Activated naive CD8-positive, alpha-beta T cell treated with anti-CD3 and anti-CD28 coated beads, Interleukin-2, amount 10 ng/mL, durations not matched to agents 7 days and 5 days (primary cell): ENCODE measurements at places on chromosomes 2 and 18.

GRCh38 chr18:11310476-11311086 is 161.2 kb upstream of the PIEZO2 start:
- no peak overlapping the region for H3K4me3 ChIP-seq
- H3K4me1 ChIP-seq: peaks cover 1% of the 10 kb centered on the region
- no peak overlapping the region for H3K27ac ChIP-seq
- H3K27me3 ChIP-seq: no peaks in the 10 kb centered on the region

DNA sequence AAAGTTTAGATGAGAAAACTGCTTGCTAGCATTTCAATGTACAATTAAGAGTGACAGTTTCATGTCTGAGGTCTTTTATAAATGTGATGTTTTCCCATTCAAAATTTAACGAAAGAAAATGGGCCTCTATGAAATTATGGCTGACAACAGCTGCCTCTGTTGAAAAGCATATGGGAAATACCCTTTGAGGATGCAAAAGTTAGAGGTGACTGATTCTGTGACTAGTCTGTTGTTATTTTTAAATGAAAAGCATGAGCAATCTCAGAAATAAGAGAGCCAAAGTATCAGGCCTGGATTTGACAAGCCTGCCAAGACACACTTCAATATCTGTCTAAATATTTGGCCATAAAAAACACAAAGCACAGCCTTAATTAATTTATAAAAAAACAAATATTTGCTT is 580.8 kb downstream of the ERBB4 start:
- H3K36me3 ChIP-seq: no peaks in the 10 kb centered on the region
- DNase-seq: no peak
- H3K4me1 ChIP-seq: no peaks in the 10 kb centered on the region
- H3K27me3 ChIP-seq: no peaks in the 10 kb centered on the region
- no peak overlapping the region for H3K4me3 ChIP-seq

DNA sequence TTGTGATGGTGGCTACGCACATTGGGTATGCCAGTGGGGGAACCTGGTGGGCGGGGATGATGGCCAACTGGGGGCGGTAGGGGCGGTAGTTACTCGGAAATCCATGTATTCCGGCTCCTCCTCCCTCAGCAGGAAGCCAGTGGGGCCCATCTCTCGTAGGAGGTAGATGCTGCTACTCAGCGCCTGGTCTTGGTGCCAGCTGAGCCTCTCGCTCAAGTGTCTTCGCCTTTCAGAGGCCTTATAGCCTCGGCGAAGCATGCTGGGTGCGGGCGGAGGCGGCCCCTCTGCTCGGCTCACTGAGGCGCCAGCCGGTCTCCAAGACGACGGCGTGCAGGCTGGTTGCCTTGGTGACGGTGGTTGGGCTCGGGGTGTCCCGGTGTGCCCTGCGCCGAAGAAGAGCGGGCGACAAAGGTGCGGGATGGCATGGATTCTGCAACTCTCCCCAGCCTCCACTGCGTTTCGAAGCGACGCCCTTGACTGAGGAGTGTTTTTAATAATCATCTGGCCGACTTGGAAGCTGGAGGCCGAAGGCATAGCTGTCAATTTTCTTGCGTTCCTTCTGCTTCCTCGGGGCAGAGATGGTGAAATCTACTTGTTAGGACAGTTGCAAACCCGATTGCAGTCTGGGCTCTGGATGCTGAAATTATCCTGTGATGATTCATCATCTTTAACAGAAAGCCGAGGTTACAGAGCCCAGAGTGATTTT is at the start of gene ZSWIM2:
ZSWIM2 (minus strand) TSS at position 298 of the 706 bp plus-strand sequence; CDS start at position 258, 40 bp downstream.
- H3K27me3 ChIP-seq: peaks cover 30% of the 10 kb centered on the region
- H3K4me1 ChIP-seq: peaks cover 3% of the 10 kb centered on the region
- H3K27ac ChIP-seq: no peak within 1 kb of the TSS
- DNase-seq: peak; percentile 45
- H3K4me3 ChIP-seq: peak within 1 kb of the TSS; percentile 16

- no peak overlapping the region for H3K4me3 ChIP-seq
- no peak overlapping the region for H3K27ac ChIP-seq
- peaks cover 10% of the 10 kb centered on the region for H3K4me1 ChIP-seq
Observed at GRCh38 chr2:25222477-25223121, 54.2 kb upstream of the POMC start.

DNA sequence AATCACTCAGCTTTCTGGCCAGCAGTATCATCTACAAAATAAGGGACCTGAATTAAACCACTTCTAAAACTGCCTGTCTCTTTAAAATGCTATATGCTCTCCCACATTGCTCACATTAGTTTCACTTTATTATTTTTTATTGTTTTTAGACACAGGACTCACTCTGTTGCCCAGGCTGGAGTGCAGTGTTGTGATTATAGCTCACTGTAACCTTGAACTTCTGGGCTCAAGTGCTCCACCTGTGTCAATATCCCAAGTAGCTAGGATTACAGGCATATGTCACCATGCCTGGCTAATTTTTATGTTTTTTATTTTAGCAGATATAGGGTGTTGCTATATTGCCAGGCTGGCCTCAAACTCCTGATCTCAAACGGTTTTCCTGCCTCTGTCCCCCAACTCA is 591.3 kb upstream of the ZNF804A start:
- no peaks in the 10 kb centered on the region for H3K36me3 ChIP-seq
- no peak overlapping the region for H3K4me3 ChIP-seq
- no peaks in the 10 kb centered on the region for H3K4me1 ChIP-seq
- no peak overlapping the region for H3K27ac ChIP-seq
- DNase-seq: no peak

GRCh38 chr2:164754157-164755093 is 87.2 kb downstream of the COBLL1 start:
- H3K4me1 ChIP-seq: no peaks in the 10 kb centered on the region
- H3K36me3 ChIP-seq: no peaks in the 10 kb centered on the region
- no peak for DNase-seq
- no peaks in the 10 kb centered on the region for H3K27me3 ChIP-seq

- DNase-seq: no peak
- no peak overlapping the region for H3K27ac ChIP-seq
- peaks cover 51% of the 10 kb centered on the region for H3K36me3 ChIP-seq
- peaks cover 4% of the 10 kb centered on the region for H3K4me1 ChIP-seq
Observed at GRCh38 chr18:35979112-35979511, 6.6 kb downstream of the RMP24 start.
